Esophagus squamous epithelium (tissue), 5 donors: ENCODE measurements at places on chromosomes 6 and 20.

DNA sequence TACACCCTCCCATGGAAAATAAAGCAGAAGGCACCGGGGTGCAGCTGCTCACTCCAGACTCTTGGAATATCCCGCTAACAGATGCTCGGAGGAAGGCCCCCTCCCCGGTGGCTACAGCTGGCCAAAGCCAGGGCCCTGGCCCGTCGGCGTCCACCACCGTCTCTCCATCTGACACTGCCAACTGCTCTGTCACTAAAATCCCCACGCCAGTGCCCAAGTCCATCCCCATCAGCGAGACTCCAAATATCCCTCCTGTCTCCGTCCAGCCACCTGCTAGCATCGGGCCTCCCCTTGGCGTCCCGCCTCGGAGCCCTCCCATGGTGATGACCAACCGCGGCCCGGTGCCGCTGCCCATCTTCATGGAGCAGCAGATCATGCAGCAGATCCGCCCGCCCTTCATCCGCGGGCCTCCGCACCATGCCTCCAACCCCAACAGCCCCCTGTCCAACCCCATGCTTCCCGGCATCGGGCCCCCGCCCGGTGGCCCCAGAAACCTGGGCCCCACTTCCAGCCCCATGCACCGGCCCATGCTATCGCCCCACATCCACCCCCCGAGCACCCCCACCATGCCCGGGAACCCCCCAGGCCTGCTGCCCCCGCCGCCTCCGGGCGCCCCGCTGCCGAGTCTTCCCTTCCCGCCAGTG, 143.9 kb downstream of the SOBP start:
- no peak for DNase-seq

GRCh38 chr6:16482702-16483314, 244.4 kb downstream of the GMPR start:
- no peak for DNase-seq

DNA sequence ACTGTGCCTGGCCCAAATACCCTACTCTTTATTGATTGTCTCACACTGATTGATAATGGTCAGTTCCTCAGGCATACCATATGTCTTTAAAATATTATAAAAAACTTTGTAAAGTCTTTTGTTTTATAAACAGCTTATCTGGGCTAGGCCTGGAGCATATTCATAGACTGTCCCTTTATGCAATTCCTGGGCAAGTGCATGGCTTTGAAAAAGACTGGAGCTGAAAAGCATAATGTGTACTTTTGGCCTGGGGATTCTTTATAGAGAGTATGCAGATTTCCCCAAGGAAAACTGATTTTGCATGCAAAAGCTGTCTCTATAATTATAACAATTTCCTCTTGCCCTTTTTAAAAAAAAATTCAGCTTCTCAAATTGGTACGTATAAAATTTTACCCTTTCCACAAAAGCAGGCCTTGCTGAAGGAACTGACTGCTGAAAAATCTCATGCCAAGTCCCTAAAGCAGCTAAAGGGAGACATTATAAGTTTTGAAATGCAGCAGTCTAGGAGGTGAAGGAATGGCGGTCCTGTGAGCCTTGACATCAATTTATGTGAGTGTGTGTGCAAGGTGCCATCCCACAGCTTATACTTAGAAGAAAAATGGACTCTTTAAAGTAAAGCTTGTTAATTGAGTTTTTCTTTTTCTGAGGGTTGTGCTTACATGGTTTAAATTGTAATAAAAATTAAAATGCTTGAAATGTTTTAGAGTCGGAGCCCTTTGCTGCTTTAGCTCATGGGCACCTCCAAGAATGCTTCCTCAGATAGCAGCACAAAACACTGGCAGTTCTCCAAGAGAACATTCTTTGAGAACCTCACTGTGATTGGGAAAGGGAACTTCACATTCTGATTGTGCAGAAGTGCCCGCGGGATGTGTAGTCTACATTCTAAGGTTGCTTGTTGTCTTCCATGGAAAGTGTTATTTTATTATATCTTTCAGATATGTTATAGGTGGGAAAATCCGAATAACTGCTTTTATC, 43.9 kb downstream of the PLCB4 start:
- no peak for DNase-seq

GRCh38 chr20:45957021-45957941, 14.7 kb downstream of the ZNF335 start:
- DNase-seq = no peak

GRCh38 chr6:30744054-30744805, at the start of gene IER3:
TSS of gene IER3 (minus strand) at chr6:30744547. CDS start at chr6:30744518, 29 bp downstream.
- no peak for DNase-seq

GRCh38 chr6:168736039-168736438, 295.1 kb downstream of the SMOC2 start:
- no peak for DNase-seq

DNA sequence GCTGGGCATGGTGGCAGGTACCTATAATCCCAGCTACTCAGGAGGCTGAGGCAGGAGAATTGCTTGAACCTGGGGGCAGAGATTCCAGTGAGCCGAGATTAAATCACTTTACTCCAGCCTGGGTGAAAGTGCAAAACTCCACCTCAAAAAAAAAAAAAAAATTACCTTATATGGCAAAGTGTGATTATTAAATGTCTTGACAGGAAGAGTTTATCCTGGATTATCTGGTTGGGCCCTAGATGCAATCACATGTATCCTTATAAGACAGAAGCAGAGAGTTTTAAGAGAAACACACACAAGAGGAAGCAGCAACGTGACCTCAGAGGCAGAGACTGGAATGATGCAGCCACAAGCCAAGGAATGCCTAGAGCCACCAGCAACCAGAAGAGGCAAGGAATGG, 11.0 kb downstream of the ADA start:
- DNase-seq = no peak

DNA sequence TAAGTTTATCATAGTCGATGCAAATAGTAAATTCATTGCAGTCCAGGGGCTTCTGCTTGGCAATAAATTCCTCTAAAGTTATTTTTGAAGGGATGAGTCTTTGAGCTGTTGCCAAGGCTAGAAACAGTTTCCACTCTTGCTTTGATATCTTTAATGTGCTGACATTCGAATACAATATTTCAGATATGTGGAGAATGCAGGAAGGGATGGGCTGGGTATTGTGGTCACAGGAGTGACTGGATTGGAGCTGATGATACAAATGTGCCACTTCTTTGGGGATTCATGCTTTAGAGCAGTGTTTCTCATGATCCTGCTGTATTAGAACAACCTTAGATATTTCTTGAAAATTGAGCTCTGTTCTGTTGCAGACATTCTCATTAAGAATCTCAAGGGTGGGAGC, 139.0 kb downstream of the PRDM13 start:
- DNase-seq = no peak

DNA sequence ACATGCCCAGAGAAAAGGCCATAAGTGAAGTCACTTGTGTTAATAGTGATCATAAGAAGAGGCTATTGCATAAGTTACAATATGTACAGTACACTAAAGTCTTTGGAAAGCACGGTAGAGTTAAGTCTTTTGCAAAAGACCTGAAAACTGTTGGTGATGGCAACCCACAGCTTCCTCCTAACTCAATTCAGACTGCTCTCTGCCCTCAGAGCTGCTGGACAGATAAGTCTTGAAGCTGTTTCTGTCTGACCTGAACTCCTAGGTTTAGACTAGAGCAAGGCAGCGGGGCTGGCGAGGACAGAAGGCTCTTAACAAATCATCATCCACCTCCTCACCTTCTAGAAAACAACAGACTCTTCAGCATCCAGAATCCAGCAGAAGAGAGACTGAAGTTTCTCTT, 125.4 kb downstream of the CD24 start:
- DNase-seq = no peak

DNA sequence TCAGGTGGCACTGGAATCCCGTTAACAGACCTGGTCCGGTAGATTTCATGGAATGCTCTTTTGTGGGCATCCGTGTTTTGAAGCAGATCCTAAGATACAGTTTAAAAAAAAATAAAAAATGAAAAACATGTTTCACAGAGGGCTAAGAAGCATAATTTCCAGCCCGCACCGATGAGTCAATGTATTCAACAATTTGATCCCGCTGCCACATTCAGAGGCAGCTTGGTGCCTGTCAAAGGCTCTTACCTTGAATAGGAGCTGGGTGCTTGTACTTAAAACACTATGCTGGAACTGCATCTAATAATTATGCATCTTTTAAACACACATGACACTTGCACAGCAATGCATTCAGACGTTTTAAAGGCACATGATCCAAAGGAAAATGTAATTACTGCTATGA, 164.8 kb downstream of the SYNE1 start:
- DNase-seq = no peak

- no peak for DNase-seq
Observed at GRCh38 chr6:132310921-132311320, 90.4 kb downstream of the MOXD1 start.

- no peak for DNase-seq
Observed at GRCh38 chr6:37712508-37712907, 14.8 kb upstream of the MDGA1 start.

GRCh38 chr6:53203483-53203882, 54.8 kb upstream of the GCM1 start:
- no peak for DNase-seq

DNA sequence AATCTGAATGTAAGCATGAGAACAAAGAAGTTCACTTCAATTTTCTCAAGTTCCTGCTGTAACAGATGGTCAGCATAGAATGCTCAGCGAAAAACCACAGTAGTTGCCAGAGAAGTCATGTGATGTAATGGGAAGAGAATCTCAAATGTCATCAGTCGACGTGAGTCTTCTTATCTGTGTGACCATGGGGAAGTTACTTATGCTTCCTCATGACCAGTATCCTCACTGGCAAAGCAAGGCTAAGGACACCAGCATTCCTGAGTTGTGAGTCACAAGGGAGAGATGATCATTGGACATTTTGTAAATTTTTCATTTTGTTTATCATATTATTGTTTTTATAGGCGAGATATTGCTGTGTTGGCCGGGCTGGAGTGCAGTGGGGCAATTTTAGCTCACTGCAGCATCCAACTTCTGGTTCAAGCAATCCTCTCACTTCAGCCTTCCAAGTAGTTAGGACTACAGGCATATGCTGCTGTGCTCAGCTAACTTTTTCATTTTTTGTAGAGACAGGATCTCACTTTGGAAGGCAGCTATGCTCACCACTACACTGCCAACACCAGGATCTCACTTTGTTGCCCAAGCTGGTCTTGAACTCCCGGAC, 21.9 kb downstream of the SGK1 start:
- no peak for DNase-seq

- no peak for DNase-seq
Observed at GRCh38 chr6:108690326-108691049, 129.8 kb downstream of the FOXO3 start.

DNA sequence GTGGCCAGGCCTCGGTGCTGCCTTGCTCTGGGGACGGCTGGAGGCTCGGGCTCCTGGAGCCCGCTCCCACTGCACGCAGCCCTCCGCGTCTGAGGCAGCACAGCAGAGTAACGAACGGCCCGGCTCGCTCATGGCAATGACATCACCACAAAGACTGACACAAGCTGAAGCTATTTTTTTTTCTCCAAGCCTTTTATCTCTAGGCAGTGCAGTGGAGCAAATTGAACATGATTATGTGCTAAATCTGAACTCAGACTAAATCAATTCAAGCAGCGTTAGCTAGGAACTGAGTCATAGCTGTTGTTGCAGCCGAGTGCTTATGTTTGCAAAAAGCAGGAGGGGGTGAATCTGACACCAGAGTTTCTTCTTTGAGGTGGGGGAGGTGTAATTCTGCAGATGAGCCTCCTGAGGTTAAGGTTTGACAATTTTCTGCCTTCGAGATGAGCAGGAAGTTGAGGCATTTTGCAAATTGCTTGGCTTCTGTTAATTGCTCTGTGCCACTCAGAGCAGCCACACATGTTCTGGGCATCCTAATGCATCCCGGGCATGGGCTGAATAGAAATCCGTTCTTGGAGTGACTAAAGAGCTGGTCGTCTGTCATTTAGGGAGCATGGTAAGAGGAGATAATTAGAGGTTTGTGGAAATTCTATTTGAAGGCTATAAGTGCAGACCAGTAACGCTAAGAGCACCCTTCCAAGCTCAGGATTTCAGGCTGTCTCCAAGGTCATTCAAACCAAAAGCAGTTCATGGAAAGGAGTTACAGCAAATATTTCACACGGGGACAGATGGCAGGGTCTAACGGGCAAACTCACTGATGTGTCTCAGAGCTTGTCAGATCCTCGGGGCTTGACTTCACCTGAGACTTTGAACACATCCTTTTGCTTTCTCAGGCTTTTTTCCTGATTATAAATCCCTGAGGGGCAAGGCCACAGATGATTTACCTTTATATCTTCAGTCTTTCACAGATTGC, 155.1 kb upstream of the ENPP5 start:
- no peak for DNase-seq

DNA sequence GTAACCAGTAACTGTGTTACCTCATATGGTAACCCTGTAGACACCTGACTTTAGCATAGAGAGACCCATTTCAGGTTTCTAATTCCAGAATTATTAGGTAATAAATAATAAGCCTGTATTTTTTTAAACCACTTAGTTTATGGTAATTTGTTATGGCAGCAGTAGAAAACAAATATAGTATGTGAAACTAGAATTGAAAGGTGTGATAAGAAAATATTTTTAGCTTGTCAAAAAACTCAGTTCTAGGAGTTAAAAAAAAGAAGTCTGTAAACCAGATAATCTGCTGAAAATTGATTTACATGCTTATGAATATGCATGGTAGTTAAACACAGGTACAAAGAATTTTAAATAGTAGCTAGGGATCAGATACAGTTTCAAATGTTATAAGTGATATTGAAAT, 695.0 kb upstream of the GJE1 start:
- no peak for DNase-seq

- DNase-seq = no peak
Observed at GRCh38 chr6:115643762-115644161, 416.9 kb downstream of the FRK start.

- DNase-seq = no peak
Observed at GRCh38 chr20:63740627-63741353, 1.2 kb downstream of the SLC2A4RG start.

- DNase-seq = no peak
Observed at GRCh38 chr6:3013486-3013885, 13.8 kb downstream of the NQO2 start.

- no peak for DNase-seq
Observed at GRCh38 chr6:7324520-7324919, 11.5 kb upstream of the SSR1 start.

DNA sequence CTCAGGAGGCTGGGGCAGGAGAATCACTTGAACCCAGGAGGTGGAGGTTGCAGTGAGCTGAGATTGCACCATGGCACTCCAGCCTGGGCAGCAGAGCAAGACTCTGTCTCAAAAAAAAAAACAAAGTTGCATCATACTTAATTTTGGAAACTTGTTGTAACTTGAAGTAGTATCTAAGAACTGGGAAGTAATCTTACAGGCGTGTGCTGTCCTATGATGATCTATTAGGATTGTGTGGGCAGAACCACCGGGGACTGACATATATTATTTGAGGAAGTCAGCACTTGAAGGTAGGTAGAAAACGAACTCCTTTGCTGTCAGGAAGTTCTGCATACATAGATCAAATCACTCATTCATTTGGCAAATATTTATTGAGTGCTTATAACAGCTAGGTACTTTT, 188.5 kb downstream of the ZNF217 start:
- no peak for DNase-seq
